ENCODE measurements at places on chromosomes 5 and 9.
A peak's percentile ranks its signal among the peaks of the same experiment; 100 is the strongest.

GRCh38 chr5:127094161-127094814 lies 21.0 kb upstream of the C5orf63 start:
- no peak for DNase-seq

- no peak for DNase-seq
Observed at GRCh38 chr9:88077071-88077617, 61.1 kb downstream of the SPATA31C2 start.

DNA sequence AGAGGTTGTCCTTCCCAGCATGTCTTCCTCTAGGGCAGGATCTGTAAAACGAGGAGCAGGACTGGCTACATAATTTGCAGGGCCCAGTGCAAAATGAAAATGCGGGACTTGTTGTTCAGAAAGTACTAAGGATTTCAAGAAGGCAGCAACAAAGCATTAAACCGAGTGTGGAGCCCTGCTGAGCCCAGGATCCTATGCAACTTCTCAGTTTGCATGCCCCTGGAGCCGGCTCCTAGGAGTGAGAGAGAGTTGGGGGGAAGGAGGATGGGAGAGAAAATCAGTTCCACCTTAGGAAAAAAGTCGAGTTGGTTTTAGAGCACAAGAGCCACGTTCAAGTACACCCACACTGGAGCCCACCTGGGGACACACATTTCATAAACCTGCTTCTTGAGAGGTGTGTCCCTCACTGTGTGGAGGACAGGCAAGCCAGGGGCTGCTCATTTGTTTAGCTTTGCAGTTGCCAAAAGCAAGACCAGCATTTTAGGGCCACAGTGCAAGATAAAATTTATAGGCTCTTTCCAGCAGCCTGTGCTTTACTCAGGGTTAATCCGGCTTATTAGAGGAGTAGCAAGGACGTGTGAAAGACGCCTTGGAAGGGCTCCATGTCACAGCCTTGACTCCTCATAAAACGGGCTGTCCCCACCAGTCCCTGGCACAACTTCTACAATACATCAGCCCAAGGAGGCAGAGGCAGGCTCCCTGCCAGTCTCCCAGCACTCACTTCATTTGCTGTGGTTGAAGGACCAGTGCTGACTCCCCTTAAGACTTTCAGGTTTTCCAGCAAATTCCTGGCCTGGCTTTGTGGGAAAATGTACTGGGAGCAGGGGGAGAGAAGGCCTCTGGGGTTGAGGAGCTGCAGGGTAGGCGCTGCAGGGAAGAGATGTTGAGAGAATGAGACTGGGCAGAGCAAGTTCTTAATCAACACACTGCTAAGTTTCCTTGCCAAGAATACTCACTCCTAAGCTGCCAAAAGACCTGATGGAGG lies 159.7 kb upstream of the SEMA6A start:
- DNase-seq: no peak

GRCh38 chr5:144436007-144436406 lies 265.3 kb downstream of the KCTD16 start:
- DNase-seq: peak; percentile 18

- DNase-seq: peak; percentile 69
Observed at GRCh38 chr5:131536211-131536826, 98.7 kb downstream of the RAPGEF6 start.

GRCh38 chr9:106107716-106108115 lies 413.4 kb downstream of the TMEM38B start:
- no peak for DNase-seq
